ENCODE measurements at places on chromosomes 11 and 22. TPM values are rescaled to one million over a fixed set of nuclear protein-coding genes. Genes with fewer than 3 reads are reported as not detected.

ACAT1 gene
- total RNA-seq: 51.1 TPM

OSBP gene
- 38.0 TPM for total RNA-seq

C22orf42 gene
- total RNA-seq: not detected

CARNS1 gene
- 5.7 TPM for total RNA-seq

TYR gene
- not detected for total RNA-seq

TAF6L gene
- 38.6 TPM for total RNA-seq

ZC3H12C gene
- total RNA-seq: 0.95 TPM

USH1C gene
- total RNA-seq: not detected

ADAMTS15 gene
- total RNA-seq: not detected
